Activated CD4-positive, alpha-beta memory T cell treated with anti-CD3 and anti-CD28 coated beads, Interleukin-2, amount 10 ng/mL, durations not matched to agents 7 days and 5 days (primary cell): ENCODE measurements at places on chromosomes 6 and 20. TPM values are rescaled to one million over a fixed set of nuclear protein-coding genes. Genes with fewer than 3 reads are reported as not detected.

The ARHGAP18 gene
- 14.8 TPM for total RNA-seq

The HLA-DQB1 gene
- 74.6 TPM for total RNA-seq

The DIDO1 gene
- 66.2 TPM for total RNA-seq

The CFAP206 gene
- total RNA-seq, result not detected

The DCDC2 gene
- not detected for total RNA-seq

The DEFB113 gene
- not detected for total RNA-seq

The C6orf52 gene
- total RNA-seq, result 0.88 TPM

- H3K36me3 ChIP-seq, result no peaks in the 10 kb centered on the region
- DNase-seq, result no peak
- no peaks in the 10 kb centered on the region for H3K4me1 ChIP-seq
Measured at GRCh38 chr20:24364482-24364881, 104.9 kb upstream of the SYNDIG1 start.

DNA sequence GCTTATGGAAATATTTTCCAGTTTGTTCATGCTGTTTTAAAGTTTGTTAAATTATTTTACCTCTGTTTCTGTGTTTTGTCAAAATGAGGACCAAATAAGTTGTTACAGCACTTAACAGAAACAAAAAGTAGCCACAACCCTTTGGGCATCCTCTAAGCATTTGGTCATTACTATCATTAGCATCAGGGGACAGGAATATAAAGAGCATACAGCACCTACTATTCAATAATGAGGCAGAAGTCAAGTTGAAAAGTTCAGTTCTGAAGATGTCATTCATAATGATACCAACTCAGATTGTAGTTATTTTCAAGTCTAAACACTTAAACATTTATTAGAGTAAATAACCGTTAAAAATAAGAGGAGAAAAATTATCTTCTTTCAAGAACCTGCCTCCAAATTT lies 862.3 kb upstream of the FLRT3 start:
- no peak for DNase-seq
- H3K36me3 ChIP-seq, result no peaks in the 10 kb centered on the region
- H3K27ac ChIP-seq, result no peak overlapping the region
- no peaks in the 10 kb centered on the region for H3K4me1 ChIP-seq

GRCh38 chr6:3530515-3530914 lies 73.7 kb upstream of the SLC22A23 start:
- no peaks in the 10 kb centered on the region for H3K4me1 ChIP-seq
- no peak for DNase-seq
- H3K27me3 ChIP-seq, result peaks cover 5% of the 10 kb centered on the region
- H3K4me3 ChIP-seq, result no peak overlapping the region

- H3K36me3 ChIP-seq, result no peaks in the 10 kb centered on the region
- H3K4me3 ChIP-seq, result no peak overlapping the region
Measured at GRCh38 chr6:74676906-74677305, 528.9 kb downstream of the COL12A1 start.

- H3K4me3 ChIP-seq, result no peak overlapping the region
- H3K27me3 ChIP-seq, result no peaks in the 10 kb centered on the region
- no peaks in the 10 kb centered on the region for H3K4me1 ChIP-seq
- H3K27ac ChIP-seq, result no peak overlapping the region
- no peak for DNase-seq
Measured at GRCh38 chr6:140915551-140915950, 1217.2 kb upstream of the GJE1 start.

DNA sequence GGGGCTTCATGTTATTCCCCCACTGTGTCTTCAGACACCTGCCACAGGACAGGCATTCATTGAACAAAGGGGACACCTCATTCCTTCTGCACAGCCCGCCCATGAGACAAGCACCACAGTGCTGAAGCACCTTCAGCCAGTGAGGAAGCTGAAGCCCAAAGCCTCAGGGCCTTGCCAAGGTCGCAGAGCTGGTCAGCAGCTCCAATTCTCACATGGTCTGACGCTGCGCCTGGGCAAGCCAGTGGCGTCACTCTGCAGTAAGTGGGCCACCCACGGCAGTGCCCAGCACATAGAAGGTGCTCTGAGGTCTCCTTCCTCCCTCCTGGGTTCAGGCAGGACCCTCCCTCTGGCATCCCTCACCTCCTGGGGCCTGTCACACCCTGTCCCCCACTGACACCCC lies 43.2 kb downstream of the GRM4 start:
- H3K27me3 ChIP-seq, result peaks cover 4% of the 10 kb centered on the region
- DNase-seq, result no peak

- no peaks in the 10 kb centered on the region for H3K36me3 ChIP-seq
- no peaks in the 10 kb centered on the region for H3K4me1 ChIP-seq
- no peak overlapping the region for H3K27ac ChIP-seq
- no peak overlapping the region for H3K4me3 ChIP-seq
Measured at GRCh38 chr20:11077226-11077625, 403.4 kb upstream of the JAG1 start.

DNA sequence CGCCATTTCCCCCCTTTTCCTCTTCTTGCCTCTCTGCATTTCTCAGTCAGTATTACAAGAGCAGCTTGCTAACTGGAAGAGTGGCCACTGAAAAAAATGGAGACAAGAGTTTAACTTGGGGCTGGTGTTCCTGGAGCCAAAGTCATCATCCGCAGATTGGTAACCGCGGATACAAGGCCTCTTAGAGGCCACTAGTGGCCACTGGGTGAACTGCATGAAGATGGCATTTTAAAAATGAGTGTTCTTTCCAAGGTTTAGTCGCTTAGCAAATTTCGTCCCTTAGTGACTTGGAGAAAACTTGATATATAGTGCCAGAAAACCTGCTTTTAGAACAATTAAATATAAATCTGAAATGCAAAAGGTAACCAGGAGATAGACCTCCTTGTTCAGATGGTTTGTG lies 4.8 kb downstream of the F13A1 start:
- H3K36me3 ChIP-seq, result no peaks in the 10 kb centered on the region
- no peak overlapping the region for H3K4me3 ChIP-seq
- H3K27me3 ChIP-seq, result peaks cover 29% of the 10 kb centered on the region
- DNase-seq, result peak; percentile 19

- H3K27me3 ChIP-seq, result no peaks in the 10 kb centered on the region
- H3K4me1 ChIP-seq, result no peaks in the 10 kb centered on the region
- DNase-seq, result no peak
- no peak overlapping the region for H3K4me3 ChIP-seq
Measured at GRCh38 chr6:101444717-101445116, 51.2 kb downstream of the GRIK2 start.

GRCh38 chr6:41373627-41373918 lies 38.2 kb downstream of the NCR2 start:
- H3K27me3 ChIP-seq, result peaks cover 86% of the 10 kb centered on the region
- no peak overlapping the region for H3K27ac ChIP-seq
- peaks cover 32% of the 10 kb centered on the region for H3K4me1 ChIP-seq
- H3K36me3 ChIP-seq, result no peaks in the 10 kb centered on the region
- no peak overlapping the region for H3K4me3 ChIP-seq
